ENCODE measurements at places on chromosomes 16 and 17. TPM values are rescaled to one million over a fixed set of nuclear protein-coding genes. Genes with fewer than 3 reads are reported as not detected.

The CCL23 gene
- not detected for total RNA-seq

The KLHL36 gene
- total RNA-seq = 106 TPM

The TPSB2 gene
- total RNA-seq = not detected

The PYDC1 gene
- total RNA-seq = not detected

The TRPV2 gene
- total RNA-seq = 91.3 TPM
